ENCODE measurements at places on chromosomes 1 and 21.

DNA sequence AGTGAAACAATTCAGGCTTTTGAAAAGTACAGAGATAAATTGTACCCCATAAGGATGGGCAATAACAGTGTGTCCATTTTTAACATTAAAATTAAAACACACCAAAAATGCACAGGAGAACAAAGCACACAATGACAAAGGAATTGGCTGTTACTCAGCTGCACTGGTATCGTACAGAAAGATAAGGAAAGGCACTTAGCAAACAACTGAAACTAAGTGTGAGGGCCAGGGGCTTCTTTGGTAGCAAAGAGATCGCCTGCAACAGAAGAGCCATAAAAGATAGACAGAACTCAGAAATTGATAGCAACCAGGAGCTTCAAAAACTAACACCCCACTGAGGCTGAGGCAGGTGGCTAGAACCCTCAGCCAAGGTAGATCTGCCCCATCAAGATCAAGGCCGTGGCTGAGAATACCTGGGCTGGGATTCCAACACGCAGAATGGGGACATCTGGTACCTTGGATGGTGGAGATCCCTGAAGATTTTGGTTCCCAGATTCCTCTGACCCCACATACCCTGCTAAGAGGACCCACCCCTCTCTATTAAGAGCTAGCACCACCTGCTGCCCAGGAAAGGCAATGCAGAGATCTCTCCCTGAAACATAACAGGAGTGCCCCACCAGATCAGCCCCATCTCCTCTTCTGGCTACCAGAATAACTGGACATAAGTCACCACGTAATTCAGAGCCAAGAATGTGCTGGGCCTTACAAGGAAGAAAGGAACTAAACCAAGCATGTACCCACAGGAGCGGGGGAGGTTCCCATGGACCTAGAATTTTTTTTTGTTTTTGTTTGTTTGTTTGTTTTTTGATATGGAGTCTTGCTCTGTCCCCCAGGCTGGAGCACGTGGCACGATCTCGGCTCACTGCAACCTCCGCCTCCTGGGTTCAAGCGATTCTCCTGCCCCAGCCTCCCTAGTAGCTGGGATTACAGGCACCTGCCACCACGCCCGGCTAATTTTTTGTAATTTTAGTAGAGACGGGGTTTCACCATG is 16.2 kb downstream of the PLEKHO1 start:
- peak; percentile 61 for DNase-seq

DNA sequence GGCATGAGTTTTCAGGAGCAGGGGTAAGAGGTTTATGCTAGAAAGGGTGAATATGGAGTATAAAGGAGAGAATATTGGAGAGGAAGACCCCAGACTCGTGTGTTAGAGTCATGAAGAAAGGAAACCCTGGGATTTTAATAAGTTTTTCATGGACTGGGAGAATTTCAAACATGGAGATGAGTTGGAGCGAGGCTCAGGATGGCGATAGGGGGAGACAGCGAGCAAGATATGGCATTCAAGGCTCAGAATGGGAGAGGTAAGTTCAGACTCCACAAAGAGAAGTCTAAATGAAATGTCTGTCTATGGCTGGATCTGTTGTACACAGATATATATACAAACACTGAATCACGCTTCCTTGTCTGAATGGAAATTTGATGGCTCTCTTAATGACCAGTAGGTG is 92.5 kb downstream of the LRRC40 start:
- DNase-seq: no peak

- no peak for DNase-seq
Measured at GRCh38 chr1:106727171-106727570, 329.3 kb upstream of the PRMT6 start.

DNA sequence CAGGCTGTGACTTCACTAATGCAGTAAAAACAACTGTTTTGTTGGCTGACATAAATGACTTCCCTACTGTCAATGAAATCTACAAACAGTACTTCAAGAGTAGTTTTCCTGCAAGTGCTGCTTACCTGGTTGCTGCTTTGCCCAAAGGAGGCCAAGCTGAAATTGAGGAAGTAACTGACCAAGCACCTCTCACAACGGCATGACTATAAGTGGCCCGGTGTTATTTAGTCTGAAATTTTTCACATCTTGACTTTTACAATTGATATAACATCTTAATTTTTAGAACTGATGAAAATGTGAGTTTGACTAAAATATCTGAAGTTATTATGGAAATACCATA is 274.9 kb upstream of the NR5A2 start:
- no peak for DNase-seq

DNA sequence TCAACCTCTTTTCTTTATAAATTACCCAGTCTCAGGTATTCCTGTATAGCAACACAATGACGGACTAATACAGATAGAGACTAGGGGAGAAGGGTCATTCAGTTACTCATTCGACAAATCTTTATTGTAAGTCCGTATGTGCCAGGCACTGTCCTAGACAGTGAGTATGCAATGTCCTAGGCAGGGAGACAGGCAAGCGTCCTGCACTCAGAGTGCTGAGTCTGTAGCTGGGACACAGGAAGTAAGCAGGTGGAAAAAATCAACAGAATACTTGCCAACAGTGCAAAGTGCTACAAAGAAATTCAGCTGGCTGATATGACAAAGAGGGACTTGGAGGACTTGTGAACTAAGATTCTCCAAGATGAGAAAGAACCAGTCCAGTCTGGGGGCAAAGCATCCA is 92.2 kb upstream of the ZBTB40 start:
- no peak for DNase-seq

DNA sequence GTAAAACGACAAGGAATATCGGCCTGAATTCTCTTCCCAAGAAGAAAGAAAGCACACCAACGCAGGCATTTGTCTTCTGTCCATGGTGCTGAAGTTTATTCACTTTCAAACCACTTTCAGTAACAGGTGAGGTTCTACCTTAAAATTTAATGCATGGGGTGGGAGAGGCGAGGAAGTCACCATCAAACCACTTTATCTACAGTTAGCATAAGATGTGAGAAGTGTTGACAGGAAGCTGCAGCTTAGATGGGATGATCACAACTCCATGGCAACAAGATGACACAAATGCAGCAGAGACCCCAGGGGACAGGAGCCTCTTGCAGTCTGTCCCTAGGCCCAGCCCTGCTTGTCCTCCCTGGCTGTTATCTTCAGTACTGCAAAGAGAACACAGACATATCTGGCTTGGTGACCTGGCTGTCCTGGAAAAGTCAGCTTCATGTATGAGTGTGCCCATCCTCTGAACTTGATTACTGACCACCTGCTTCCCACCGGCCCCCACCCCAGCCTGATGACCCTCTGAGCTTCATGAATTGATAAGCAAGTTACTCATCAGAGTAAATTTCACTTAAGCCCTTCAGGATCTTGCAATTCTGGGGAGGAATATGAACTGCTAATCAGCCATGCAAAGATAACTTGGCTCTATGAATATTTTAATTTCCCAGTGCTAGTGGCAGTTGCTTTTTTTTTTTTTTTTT is 1.8 kb downstream of the NPPA start:
- DNase-seq: no peak

- DNase-seq: peak; percentile 42
Measured at GRCh38 chr1:21397813-21398188, 42.1 kb upstream of the NBPF3 start.

DNA sequence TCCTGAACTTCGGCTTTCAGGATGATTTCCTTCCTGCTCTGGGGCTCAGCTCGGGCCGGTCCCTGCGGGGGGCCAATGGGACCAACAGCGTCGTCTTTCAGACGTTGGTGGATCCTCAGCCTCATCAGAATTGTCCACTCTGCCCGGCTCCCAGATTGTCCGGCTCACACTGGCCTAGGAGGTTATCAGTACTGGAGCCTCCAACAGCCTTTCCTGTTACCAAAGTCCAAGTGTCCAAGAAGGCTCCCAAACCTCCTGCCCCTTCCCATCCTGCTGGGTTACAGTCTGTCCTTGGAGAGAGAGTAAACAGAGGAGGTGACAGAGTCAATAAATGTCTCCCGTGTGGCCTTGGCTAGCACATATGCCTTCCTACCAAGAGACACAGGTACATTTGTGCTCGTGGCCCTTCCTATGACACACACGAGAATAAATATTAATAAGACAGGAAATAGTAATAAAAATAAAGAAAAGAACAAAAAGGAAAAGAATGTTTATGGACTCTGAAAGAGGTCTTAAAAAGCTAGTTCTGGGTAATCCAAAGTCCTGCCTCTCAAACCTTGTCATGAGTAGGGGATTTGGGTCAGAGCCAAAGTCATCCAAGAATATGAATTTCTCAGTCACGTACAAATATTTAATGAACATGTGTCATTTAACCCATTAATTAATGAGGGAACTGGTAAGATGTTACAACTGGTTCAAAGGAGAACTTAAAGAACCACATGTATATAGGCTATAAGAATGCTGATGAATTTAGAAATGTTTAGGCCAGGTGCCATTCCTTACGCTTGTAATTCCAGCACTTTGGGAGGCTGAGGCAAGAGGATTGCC is 80.8 kb upstream of the SLC2A1 start:
- DNase-seq: no peak

DNA sequence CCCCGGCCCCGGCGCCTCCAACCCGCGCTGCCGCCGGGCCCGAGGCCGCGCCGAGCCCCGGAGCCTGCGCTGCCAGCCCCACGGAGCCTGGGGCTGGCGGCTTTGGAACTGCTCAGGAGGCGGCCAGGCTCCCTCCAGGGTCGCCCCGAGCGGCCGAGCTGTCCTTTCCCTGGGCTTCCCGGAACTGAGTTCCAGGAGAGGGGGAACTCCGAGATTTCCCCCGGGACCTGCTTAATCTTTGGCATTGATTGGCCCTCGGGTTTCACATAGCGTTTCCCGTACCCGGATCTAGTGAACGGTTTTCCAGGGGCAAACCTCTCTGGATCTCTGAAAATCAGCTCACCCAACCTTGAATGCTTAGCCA is 504 bp downstream of the H6PD start:
- no peak for DNase-seq

Data from activated T-cell treated with anti-CD3 and anti-CD28 coated beads, Interleukin-2, amount 50 U/mL, for 48 hours (primary cell).